ENCODE measurements at places on chromosomes 12 and 14.

- no peak for DNase-seq
Observed at GRCh38 chr12:61282790-61283575, 977.2 kb upstream of the USP15 start.

- DNase-seq, result no peak
Observed at GRCh38 chr12:93176610-93177126, 201.1 kb upstream of the NUDT4 start.

GRCh38 chr12:109731231-109731731 is 17.7 kb downstream of the FAM222A start:
- DNase-seq, result no peak

GRCh38 chr14:74483321-74483720 is 9.8 kb downstream of the NPC2 start:
- DNase-seq, result no peak

DNA sequence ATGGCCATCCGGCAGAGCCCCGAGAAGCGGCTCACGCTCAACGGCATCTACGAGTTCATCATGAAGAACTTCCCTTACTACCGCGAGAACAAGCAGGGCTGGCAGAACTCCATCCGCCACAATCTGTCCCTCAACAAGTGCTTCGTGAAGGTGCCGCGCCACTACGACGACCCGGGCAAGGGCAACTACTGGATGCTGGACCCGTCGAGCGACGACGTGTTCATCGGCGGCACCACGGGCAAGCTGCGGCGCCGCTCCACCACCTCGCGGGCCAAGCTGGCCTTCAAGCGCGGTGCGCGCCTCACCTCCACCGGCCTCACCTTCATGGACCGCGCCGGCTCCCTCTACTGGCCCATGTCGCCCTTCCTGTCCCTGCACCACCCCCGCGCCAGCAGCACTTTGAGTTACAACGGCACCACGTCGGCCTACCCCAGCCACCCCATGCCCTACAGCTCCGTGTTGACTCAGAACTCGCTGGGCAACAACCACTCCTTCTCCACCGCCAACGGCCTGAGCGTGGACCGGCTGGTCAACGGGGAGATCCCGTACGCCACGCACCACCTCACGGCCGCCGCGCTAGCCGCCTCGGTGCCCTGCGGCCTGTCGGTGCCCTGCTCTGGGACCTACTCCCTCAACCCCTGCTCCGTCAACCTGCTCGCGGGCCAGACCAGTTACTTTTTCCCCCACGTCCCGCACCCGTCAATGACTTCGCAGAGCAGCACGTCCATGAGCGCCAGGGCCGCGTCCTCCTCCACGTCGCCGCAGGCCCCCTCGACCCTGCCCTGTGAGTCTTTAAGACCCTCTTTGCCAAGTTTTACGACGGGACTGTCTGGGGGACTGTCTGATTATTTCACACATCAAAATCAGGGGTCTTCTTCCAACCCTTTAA is 1.5 kb downstream of the FOXG1 start:
- no peak for DNase-seq

DNA sequence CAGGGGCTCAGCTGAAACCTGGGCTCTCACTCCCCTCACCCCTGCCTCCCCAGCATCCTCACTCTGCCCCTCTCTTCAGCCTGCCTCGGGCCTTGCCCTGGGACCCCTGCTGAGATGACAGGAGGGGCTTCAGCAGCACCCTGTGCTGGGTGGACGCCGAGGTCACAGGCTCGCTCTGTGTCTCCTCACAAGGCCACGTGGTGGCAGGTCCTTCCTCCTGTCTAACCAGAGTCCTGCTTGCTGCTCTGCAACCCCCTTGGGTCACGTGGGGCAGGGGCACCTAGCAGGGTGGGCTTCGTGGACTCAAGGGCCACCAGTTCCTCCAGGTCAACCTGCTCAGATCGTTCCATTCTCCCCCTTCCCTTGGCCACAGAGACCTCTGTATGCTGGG is 90.4 kb downstream of the TMEM121 start:
- DNase-seq, result no peak

GRCh38 chr12:68236421-68237059 is 10.9 kb upstream of the IL26 start:
- DNase-seq, result peak; percentile 19

DNA sequence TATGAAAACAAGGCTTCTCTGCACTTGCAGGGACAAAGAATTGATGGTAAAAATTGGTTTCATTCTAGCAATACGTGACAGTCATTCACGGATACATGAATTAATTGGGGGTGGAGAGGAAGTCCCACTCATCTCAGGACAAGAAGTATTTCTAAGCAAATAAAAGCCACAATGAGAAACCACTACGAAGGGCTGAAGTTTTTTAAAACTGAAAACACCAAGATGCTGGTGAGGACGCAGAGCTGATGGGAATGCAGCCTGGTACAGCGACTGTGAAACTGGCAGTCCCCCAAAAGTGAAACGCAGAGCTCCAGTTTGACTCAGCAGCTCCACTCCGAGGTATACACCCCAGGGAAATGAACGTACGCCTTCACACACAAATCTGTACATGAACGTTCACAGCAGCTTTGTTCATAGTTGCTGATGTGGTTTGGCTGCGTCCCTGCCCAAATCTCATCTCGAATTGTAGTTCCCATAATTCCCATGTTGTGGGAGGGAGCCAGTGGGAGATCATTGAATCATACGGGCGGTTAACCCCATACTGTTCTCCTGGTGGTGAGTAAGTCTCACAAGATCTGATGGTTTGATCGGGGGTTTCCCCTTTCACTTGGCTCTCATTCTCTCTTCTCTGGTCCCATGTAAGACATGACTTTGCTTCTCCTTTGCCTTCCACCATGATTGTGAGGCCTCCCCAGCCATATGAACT is 89.0 kb downstream of the SCARB1 start:
- DNase-seq, result peak; percentile 20

GRCh38 chr14:103518422-103519042 is 4.1 kb downstream of the CKB start:
- no peak for DNase-seq

GRCh38 chr14:83908419-83908818 is 1621.5 kb upstream of the FLRT2 start:
- DNase-seq, result no peak

- DNase-seq, result no peak
Observed at GRCh38 chr14:77458249-77458950, 507 bp downstream of the AHSA1 start.

DNA sequence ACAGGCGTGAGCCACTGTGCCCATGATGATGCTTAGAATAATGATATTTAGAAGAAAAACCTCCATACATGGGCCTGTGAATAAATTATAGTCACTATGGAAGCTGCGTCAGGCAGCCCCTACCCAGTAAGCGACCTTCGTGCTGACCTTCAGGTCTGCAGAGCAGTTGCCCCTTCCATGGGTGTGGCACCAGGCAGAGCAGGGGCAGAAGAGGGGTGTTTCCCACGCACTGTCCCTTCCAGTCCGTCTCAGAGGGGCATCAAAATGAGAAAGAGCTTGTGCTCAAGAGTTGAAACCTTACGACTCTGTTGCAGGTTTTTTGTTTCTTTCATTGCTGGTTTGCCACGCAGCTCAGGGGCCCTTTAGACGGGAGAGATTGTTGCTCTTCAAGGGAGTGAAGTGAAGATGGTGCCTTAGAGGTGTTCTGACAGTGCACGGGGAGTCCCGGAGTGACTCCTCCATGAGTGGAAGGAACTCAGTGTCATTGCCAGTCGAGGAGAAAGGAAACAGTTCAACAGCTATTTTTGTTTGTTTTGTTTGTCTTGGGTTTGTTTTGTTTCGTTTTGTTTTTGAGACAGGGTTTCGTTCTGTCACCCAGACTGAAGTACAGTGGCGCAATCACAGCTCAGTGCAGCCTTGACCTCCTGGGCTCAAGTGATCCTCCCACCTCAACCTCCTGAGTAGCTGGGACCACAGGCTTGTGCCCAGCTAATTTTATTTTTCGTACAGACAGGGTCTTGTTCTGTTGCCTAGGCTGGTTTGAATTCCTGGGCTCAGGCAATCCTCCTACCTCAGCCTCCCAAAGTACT is 13.9 kb downstream of the CKB start:
- DNase-seq, result no peak

GRCh38 chr12:45235087-45236025 is 19.5 kb downstream of the ANO6 start:
- DNase-seq, result peak; percentile 37

DNA sequence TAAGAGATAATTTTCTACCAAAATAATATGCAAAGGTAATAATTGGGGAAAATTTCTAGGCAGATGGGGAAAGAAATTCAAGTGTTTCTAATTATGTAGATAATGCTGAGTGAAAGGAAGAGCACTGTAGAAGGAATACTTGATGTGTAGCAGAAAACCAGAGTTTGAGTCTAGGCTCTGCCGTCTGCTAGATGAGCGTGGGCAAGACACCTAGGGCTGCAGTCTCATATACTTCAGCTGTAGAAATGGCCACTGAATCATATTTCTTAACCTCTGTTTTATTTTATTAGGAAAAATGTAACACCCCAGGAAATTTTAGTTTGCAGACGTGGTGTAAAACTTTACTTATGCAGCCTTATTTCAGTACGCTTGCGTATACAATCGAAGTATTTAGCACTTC is 59.8 kb upstream of the SLC38A2 start:
- DNase-seq, result no peak

GRCh38 chr12:93852173-93852591 is 175.0 kb downstream of the CRADD start:
- DNase-seq, result no peak

DNA sequence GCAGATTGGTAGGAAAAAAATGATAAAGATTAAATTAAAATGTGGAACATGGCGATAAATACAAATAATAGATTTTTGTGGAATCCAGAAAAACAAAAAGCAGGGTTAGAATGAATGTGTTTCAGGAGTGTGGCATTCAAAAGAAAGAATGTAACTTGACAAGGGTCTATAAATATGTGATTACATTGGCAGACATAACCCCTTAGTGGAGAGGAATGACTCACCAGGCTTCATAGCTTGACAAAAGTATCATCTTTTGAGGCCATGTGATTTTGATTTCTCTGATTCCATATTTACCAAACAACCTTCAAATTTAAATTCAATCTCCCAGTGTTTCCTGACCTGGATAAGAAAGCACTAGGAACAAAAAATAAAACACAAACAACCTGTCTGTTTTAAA is 24.4 kb upstream of the MGST1 start:
- DNase-seq, result no peak

GRCh38 chr14:101002738-101003137 is 99.2 kb upstream of the RTL1 start:
- no peak for DNase-seq

- peak; percentile 78 for DNase-seq
Observed at GRCh38 chr12:15962760-15963159, 51.6 kb downstream of the DERA start.

DNA sequence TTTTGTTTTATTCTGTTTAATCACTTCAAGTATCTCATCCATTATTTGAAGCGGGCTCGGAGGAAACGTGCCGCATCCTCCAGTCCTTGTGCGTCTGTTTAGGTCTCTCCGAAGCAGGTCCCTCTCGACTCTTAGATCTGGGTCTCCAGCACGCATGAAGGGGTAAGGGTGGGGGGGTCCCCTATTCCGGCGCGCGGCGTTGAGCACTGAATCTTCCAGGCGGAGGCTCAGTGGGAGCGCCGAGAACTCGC is 311 bp upstream of the LGR5 start:
- no peak for DNase-seq

DNA sequence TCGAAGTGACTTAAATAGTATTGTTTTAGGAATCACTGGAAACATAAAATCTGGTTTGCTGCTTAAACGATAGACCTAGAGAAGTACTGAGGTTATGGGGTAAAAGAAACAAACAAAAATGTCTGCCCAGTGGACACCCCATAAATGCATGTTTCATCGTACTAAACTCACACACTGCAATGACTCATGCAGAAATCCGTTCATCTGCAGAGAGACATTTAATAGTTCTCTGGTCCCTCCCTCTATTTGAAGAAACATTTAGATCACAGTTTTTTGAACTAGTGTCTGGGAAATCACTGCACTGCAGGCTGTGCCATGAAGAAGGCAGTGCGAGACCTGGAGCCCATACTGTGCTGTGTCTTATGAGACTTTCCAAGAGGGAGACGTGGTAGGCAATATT is 25.5 kb downstream of the SLC17A8 start:
- DNase-seq, result no peak

DNA sequence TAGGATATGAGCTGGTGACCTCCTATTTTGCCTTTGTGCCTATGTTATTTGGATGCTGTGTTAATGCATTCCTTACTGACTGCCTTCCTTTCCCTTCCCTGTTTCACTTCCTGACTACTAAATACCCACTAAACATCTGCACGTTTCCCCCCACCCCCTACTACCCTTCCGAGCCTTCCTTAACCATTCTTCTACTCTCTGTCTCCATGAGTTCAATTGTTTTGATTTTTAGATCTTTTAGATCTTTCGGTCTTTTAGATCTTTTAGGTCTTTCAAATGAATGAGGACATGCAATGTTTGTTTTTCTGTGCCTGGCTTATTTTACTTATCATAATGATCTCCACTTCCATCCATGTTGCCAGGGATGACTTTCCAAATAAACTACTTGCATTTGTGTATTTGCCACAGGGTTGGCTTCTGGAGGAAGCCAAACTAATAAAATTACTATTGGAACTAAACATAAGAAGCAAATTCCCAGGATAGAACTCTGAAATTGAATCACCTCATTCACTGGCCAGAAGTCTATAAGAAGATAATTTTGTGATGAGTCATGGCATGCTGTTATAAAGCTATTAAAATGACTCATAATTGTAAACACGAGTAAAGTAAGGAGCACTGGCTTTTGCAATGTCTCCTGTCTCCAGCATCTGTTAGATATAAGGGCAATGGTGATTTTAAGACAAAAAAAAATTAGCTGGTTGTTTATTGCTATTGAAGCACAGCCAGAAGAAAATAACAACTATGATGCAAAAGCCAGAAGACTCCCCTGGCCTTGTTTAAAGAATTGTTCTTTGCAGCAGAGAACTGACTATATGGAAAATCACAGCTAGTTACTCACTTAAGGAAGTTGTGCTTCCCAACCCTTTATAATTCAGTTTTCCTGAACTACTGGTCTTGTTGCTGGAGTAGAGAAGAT is 586.3 kb downstream of the LRFN5 start:
- DNase-seq, result peak; percentile 71

- no peak for DNase-seq
Observed at GRCh38 chr14:33254342-33254741, 315.7 kb downstream of the NPAS3 start.

DNA sequence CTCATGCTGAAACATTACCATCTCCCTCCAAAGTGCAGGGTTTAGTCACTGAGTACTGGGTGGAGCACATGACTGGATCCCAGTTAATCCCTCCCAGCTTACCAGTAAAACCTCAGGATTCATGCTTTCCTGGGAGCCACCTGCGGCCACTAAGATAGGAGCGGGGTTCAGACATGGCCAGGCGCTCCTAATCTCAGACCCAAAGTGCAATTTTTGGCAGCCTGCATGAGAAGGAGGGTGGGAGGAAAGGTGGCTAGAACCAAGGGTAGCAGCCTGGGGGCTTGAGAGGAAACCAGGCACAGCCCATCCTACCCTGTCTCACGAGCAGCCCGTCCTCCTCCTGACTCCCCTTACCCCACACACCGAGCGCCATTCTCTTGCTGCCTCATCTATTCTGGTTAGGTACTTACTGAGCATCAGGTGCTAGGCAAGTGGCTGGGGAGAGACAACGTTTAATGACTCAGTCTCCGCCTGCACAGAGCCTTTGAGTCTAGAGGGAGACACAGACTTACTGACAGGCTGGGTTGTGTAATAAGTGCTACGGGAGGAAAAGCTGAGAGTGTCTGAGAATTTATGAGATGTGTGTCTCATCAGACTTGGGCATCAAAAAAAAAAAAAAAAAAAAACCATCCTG is 9.9 kb downstream of the GPRC5A start:
- peak; percentile 90 for DNase-seq

GRCh38 chr14:92247947-92248346 is 75.0 kb upstream of the SLC24A4 start:
- no peak for DNase-seq

- no peak for DNase-seq
Observed at GRCh38 chr12:823028-823698, 70.8 kb downstream of the WNK1 start.

Data from RCC 7860 (cell line).